ENCODE measurements at places on chromosomes 13 and 19.

GRCh38 chr13:31437975-31438374 lies 238.2 kb downstream of the B3GLCT start:
- no peak for DNase-seq

- DNase-seq, result no peak
These were observed 435 bp upstream of the OBI1 start for GRCh38 chr13:78659450-78659730.

DNA sequence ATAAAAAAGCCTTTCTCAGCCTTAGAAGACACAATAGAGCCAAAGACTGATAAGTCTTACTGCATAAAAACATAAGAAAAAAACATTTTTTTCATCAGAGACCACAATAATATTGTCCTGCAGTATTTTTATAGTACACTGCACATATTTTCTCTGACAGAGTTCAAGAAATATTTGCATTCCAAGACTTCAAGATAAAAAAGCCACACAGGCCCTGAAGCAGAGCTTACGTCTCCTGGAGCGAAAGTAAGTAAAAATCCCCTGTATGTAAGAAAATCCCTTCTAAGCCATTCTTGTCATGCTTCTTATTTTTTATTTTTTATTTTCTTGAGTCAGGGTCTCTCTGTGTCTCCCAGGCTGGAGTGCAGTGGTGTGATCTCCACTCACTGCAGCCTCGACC lies 755.9 kb downstream of the LIG4 start:
- DNase-seq, result no peak

GRCh38 chr13:84237143-84237542 lies 354.9 kb upstream of the SLITRK1 start:
- no peak for DNase-seq

Data from NCI-H748 treated with DMSO at 0.1 percent for 48 hours (cell line).